Stimulated activated naive CD8-positive, alpha-beta T cell treated with anti-CD3 and anti-CD28 coated beads, Interleukin-15, amount 100 ng/mL, for 72 hours (primary cell): ENCODE measurements at places on chromosomes 6 and 20.

DNA sequence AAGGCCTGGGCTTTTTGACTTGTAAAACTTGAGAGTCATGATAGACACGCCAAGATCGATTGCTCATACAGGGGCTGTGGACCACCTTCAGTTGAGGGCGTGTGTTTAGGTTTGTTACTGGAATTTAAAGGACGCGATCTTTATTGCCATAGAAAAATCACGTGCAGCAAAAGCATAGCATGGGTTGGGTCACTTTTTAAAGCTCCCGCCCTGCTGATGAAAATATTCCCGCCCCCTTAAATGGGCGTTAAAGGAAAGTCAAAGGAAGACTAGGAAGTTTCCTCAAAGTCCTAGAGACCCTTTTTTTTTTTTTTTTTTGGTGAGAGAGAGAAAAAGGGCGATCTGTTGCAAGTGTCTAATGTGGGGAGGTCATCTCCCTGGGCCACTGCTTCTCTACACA is 23.1 kb downstream of the TFAP2A start:
- DNase-seq: no peak

DNA sequence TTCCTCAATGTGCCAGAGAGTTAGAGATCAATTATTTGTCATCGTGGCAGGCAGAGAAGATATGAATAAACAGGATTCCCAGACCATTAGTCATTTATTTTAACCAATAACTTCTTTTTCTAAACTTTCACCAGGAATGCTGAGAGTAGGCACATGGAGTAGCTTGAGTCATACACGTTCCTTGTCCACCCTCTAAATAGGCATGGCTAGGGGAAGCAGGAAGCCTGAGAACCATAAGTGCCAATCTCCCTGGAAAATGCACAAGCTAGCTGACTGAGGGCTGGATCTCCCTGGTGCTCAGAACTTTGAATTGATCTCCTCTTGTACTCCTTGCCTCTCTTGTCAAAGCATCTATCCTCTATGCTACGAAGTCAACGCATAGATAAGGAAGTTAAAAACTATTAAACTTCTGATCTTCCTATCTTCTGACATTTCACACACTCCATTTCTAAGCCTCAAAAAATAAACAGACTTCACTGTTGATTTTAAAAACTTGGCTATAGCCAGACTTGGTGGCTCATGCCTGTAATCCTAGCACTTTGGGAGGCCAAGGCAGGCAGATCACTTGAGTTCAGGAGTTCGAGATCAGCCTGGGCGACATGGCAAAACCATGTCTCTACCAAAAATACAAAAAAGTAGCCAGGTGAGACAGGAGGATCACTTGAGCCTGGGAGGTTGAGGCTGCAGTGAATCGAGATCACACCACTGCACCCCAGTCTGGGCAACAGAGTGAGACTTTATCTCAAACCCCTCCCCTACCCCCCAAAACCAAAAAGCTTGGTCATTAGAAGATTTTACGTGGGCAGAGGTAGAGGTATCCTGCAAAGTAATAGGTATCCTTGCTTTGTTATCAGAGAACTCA is 11.8 kb downstream of the ADTRP start:
- no peak for DNase-seq

GRCh38 chr20:47232518-47232917 is 124.0 kb downstream of the ZMYND8 start:
- DNase-seq: no peak

DNA sequence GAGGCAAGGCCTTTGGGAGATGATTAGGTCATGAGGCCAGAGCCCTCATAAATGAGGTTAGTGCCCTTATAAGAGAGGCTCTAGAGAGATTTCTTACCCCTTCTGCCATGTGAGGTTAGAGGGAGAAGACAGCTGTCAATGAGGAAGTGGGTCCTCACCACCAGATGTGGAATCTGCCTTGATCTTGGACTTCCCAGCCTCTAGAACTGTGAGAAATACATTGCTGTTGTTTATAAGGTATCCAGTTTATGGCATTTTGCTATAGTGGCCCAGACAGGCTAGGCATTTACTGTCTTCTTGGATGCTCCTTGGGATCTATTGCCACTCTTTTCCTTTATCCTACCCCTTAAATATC is 57.1 kb upstream of the CITED2 start:
- no peak for DNase-seq

DNA sequence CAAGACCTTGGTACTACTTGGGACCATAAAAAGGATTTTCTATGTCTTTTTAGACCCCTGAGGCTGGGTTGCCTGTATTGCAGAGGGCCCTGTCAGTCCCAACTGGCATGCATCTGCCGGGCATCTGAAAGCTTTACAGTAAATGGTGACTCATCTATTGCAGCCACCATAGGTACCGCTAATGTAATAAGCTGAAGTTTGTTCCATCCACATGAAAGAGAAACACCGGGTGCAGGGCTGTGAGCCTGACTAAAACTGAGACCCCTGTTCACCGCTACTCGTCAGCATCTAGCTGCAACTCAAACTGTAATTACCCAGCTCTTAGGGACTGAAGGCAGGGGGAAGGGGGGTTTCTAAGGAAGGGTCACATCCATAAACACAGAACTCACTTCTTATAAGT is 49.5 kb downstream of the TRERF1 start:
- DNase-seq: peak; percentile 88

- no peak for DNase-seq
Measured at GRCh38 chr6:135147637-135148592, 33.2 kb upstream of the MYB start.

GRCh38 chr6:137403855-137404254 is 90.3 kb downstream of the OLIG3 start:
- DNase-seq: no peak

DNA sequence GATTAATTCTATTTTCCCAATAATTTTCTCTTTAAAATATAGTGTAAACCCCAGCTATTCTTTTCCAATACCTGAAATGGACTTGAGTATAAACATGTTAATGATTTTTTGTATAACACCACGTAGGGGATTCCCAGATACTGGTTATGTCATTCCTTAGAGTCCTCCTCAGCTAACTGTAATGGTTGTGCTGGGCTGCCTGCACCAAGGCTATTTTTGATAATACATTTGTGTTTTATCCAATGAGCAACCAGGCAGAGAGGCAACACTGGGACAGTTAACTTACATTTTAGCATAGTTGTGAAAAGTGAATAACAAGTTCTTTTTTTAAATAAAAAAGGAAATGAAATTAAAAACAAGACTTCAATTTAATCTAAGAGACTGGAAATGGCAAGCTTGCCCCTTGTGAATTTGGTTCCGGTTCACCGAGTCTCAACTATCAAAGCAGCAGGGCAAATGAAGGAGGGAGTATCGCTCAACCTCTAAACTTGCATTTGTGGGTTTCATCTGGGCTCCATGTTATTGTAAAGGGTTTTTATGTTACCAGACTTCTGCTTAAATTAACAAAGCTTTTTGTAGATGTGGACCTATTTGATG is 18.8 kb upstream of the BACH2 start:
- DNase-seq: no peak

GRCh38 chr6:145384503-145384902 is 350.8 kb downstream of the EPM2A start:
- no peak for DNase-seq

DNA sequence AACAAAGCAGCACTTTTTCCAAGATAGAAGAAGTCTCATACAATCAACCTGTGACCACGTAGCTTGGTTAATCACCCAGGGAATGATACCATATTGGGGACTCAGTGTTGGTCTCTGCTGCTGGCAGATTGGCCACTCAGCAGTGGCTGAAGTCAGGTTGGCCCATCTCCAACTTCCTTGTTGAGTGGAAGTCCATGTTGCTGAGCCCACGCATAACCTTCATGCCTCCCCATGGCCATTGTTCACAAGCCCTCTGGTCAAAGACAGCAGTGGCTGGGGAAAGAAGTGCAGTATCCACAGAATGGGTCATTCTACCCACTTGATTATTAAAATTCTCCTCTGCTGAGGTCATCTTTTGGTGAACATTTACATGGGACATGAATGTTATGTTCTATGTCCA is 38.5 kb downstream of the PKIB start:
- DNase-seq: no peak

GRCh38 chr6:42907336-42907735 is 8.5 kb upstream of the PTCRA start:
- DNase-seq: no peak

DNA sequence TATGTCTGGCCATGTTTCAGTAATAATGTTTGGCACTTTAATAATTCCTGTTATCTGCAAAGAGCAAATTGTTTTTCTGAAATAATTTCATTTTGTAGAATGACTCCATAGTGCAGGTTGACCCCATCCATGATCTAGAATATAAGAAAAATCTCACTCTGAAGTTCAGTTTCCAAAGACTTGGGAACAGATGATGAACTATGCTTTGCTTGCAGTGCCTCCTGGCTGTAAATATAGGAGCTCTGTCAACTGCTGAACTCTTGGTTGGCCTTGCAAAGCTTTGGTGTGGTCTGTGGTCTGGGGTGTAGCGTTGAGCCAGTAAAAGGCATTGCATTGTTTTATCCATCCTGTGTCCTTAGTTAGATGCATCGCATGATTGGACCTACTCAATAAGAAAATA is 104.0 kb downstream of the PLCB4 start:
- DNase-seq: no peak

DNA sequence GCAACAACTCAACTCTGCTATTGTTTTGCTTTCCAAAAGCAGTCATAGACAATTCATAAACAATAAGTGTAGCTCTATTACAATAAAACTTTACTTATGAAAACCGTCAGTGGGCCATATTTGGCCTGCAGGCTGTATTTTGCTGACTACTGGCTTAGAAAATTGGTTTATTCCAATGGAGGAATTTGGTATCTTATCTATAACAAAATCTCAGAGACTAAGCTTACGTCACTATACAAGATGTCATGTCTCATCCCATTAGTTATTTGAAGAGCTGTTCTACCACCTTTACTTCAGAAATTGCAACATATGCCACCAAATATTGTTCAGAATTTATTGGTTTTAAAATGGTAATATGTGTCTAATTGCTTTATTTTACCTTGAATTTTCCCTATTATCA is 436.9 kb downstream of the HTR1B start:
- DNase-seq: no peak

DNA sequence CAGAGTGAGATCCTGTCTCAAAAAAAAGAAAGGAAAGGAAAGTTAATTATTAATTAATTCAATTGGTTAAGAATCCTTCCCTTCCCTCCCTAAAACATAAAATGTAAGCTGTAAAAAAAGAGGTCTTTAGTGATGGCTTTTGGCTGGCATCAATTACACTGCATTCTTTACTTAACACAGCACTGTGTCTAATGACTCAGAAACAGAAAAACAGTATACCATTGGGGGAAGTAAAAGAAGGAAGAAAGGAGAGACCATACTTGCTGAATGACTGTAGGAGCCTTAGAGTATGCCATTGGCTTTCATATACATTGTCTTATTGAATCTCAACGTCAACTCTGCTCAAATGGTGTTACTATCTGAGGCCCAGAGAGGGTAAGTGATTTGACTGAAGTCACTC is 18.3 kb upstream of the CITED2 start:
- DNase-seq: no peak

GRCh38 chr20:31712564-31713311 is 9.9 kb downstream of the BCL2L1 start:
- DNase-seq: no peak

- no peak for DNase-seq
Measured at GRCh38 chr6:106128981-106129781, 43.0 kb downstream of the PRDM1 start.

GRCh38 chr6:82651845-82652335 is 288.3 kb downstream of the TPBG start:
- DNase-seq: no peak

DNA sequence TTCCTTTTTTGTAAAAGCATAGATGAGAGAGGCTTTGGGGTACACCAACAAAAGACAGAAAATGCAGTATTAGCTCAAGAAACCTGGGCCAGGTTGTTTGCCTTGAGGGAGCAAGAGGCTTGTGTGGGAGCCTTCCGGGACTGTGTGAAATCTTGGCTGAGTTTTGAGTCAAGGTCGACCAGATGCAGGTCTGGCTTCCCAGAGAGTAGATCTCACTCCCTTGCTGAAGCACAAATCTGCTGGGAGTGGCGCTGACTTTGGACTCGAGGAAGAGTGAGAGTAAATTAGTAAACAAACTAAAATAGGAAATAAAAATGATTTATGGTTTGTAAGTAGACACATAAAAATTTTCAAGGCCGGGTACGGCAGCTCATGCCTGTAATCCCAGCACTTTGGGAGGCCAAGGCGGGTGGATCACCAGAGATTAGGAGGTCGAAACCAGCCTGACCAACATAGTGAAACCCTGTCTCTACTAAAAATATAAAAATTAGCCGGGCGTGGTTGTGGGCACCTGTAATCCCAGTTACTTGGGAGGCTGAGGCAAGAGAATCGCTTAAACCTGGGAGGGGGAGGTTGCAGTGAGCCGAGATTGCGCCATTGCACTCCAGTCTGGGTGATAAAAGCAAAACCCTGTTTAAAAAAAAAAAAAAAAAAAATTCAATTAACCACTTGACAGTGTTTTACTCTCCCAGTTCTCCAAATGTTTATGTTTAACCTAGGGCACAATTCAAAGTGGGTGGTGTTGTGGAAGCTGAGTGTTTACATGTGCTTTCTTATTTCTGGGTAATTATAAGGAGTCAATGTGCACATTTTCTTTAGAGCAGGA is 27.7 kb upstream of the EDN1 start:
- DNase-seq: no peak

- no peak for DNase-seq
Measured at GRCh38 chr20:63456429-63457284, 15.8 kb downstream of the KCNQ2 start.

GRCh38 chr6:35489995-35490791 is 6.7 kb downstream of the TEAD3 start:
- DNase-seq: no peak

DNA sequence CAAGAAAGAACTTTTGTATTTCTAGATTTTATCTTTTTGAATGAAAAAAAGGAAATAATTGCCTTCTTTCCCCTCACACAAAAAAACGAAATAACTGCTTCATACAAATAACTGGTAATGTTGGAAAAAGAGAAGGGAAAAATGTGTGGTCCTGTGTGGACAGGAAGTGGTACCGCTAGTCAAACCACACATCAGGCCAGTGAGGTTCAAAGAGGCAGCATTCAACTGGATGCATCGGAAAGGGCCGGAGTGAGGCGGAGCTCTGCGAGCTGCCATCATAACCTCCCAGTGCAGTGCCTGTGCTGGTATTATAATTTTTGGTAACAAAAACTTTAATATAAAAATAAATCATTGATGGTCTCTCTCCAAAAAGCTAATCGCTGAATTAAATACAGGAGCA is 111.2 kb downstream of the IRF4 start:
- no peak for DNase-seq

DNA sequence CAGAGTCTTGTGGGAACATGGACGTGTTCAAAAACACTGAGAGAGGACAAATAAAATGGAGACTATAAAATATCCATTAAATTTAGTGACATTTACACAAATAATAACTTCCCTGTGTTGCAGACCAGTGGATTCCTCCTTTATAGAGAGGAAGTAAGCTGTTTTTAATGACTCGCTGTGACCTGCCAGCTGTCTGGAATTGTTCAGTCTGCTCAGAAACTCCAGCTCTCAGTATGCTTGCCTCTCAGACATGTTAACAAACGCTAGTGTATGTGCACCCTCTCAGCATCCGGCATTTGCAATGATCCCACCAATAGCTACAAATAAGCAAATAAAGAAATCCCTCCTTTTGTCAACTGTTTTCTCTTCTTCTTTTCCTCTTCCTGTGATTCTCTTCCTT is 158.0 kb upstream of the TCF21 start:
- no peak for DNase-seq
